ENCODE measurements at places on chromosomes 4 and X.

GRCh38 chr4:152896811-152897210 lies 39.3 kb upstream of the FHDC1 start:
- no peak overlapping the region for H3K27ac ChIP-seq
- H3K27me3 ChIP-seq: no peaks in the 10 kb centered on the region
- no peak overlapping the region for H3K4me3 ChIP-seq

DNA sequence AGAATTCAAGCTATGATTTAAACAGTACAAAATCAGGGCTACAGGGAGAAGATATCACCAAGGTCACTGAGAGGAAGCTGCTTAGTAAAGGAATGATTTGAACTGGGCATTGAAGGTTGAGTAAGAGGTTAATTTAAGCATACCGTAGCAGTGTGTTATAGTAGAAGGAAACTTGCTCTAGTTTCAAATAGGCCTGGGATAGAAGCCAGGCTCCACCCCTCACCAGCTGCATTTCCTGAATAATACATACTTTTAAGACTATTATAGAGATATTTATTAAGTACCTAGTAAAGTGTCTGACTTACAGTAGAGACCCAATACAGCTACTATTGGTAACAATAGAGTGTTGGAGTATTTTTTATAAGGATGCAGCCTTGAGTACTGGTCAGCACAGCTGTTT lies 118.0 kb upstream of the GLRA2 start:
- H3K27ac ChIP-seq: no peak overlapping the region
- H3K27me3 ChIP-seq: no peaks in the 10 kb centered on the region
- no peaks in the 10 kb centered on the region for H3K4me1 ChIP-seq
- peak; percentile 1 for DNase-seq
- no peak overlapping the region for H3K4me3 ChIP-seq

GRCh38 chrX:10549280-10549679 lies 71.1 kb downstream of the MID1 start:
- no peak overlapping the region for H3K4me3 ChIP-seq
- H3K27ac ChIP-seq: no peak overlapping the region
- no peaks in the 10 kb centered on the region for H3K4me1 ChIP-seq

GRCh38 chr4:28435314-28435713 lies 1574.7 kb downstream of the STIM2 start:
- H3K36me3 ChIP-seq: no peaks in the 10 kb centered on the region
- DNase-seq: no peak
- H3K27me3 ChIP-seq: no peaks in the 10 kb centered on the region
- no peaks in the 10 kb centered on the region for H3K4me1 ChIP-seq
- H3K4me3 ChIP-seq: no peak overlapping the region
- no peak overlapping the region for H3K27ac ChIP-seq

- H3K36me3 ChIP-seq: no peaks in the 10 kb centered on the region
- no peak for DNase-seq
- H3K27me3 ChIP-seq: no peaks in the 10 kb centered on the region
- H3K4me3 ChIP-seq: no peak overlapping the region
- H3K4me1 ChIP-seq: no peaks in the 10 kb centered on the region
Observed at GRCh38 chrX:15170927-15171326, 99.0 kb downstream of the ASB9 start.

DNA sequence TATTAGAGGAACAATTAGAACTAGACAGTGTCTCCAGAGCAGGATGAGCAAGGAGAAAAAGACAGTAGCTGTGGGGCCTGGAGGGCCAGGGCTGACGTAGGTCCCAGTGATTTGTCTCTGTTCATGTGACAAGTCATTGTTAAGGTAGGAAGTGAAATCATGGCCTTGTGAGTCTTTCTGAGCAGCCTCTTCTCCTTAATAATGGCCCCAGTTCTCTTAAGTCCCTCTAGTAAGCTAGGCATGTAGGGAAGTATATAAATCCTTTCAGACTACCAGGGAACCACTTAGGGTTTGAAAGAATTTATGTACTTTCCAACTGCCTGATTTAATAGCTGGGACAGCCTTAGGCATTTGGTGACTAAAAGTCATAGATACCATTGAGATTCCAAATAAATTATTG lies 133.0 kb downstream of the KLHL8 start:
- H3K4me1 ChIP-seq: peaks cover 4% of the 10 kb centered on the region
- no peaks in the 10 kb centered on the region for H3K36me3 ChIP-seq
- DNase-seq: no peak
- no peak overlapping the region for H3K4me3 ChIP-seq

DNA sequence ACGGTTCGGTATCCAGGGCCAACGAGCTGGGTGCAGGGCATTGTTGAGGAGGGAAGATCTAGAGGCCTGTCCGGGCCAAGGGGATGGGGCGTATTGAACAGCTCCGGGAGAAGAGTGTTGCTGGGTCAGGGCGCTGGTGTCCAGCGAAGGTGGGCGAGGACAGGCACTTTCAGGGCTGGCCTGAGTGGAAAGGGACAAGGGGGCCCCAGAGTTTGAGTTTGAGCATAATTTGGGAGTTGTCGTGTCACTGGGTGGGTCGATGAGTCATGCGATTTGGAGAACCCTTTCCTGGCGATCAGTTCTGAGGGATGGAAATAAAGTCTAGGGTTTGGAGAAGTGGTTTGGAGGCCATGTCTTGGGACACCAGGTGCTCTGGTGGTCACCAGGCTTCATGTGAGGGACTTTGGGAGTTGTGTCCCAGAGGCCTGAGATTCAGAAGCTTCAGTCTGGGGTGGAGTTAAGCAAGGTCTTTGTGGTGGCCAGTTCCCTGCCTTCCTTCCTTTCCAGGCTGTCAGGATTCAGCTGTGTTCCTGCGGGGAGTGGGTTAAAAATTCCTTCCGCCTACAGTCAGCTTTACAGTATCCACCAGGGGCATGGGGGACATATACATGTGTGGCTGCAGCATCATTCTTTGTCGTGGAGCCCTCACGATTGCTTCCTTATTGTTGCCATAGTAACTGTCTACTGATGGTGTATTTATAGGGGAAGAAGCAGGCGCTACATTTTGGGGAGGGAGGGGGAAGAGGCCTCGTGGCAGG lies 504 bp downstream of the PRRG3 start:
- H3K27me3 ChIP-seq: no peaks in the 10 kb centered on the region
- H3K4me3 ChIP-seq: no peak overlapping the region
- no peak for DNase-seq
- H3K4me1 ChIP-seq: no peaks in the 10 kb centered on the region
- H3K27ac ChIP-seq: no peak overlapping the region

DNA sequence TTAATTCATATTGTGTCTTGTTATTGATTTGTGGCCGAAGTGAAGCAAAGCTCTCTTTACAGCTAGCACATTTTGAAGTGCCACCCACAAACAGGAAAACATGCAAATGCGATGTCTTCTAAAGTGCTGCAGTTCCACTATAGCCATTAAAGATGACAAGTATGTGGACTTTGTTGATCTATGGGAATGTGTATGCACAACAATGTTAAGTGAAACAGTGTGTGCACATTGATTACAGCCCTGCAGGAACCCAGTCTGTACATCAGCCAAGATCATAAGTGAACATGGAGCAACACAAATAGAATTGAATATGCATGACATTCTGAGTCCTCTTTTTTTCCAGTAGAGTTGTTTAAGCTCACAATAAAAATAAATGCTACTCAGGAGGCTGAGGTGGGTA lies 43.0 kb downstream of the TFDP3 start:
- H3K27me3 ChIP-seq: no peaks in the 10 kb centered on the region
- H3K27ac ChIP-seq: no peak overlapping the region
- H3K4me3 ChIP-seq: no peak overlapping the region

DNA sequence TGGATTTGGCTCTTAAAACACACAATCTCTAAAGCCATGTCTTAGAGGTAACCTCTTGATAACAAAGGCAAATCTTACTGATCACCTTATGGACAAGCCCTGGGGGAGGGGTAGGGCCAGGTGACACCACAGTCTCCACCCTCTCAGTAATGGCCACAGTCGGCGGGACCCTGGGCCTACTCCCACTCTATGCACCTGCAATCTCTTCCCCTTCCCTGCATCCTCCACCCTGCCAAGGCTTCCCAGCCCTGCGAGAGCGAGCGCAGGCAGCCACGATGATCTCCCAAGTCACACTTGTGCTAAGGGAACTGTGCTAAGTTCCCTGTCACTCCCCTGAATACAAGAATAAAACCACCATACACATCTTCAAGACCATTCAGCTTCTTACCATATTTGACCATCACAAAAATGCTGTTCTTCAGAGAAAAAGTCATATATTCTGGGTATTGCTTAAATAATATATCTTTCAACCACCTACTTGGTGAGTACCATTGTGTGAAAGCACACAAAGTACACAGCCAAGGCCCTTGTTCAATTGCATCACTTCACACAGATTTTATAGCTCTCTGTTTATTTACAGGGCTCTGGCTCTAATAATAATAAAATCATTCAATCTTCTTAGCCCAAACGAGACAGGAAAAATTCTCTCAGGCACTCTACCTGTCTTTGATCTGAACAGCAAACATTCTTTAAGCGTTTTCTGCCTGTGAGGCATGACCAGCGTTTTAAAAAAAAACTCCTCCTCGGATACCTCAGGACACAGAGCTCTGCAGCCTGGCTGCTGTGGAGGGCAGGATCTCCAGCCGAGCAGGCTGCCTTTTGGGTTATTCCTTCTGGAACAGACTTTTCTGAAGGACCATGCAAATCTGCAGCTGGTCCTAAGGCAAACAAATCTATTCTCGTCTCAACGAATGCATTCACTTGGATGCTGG lies 115.7 kb upstream of the MAP3K15 start:
- H3K27me3 ChIP-seq: no peaks in the 10 kb centered on the region
- no peak for DNase-seq
- no peak overlapping the region for H3K4me3 ChIP-seq
- no peaks in the 10 kb centered on the region for H3K36me3 ChIP-seq
- H3K4me1 ChIP-seq: no peaks in the 10 kb centered on the region
- no peak overlapping the region for H3K27ac ChIP-seq

- DNase-seq: peak; percentile 1
- H3K27me3 ChIP-seq: no peaks in the 10 kb centered on the region
- H3K4me1 ChIP-seq: no peaks in the 10 kb centered on the region
- H3K27ac ChIP-seq: no peak overlapping the region
Observed at GRCh38 chrX:107971636-107972035, 10.5 kb downstream of the TEX13B start.

- H3K4me1 ChIP-seq: peaks cover 23% of the 10 kb centered on the region
- DNase-seq: peak; percentile 84
- H3K27ac ChIP-seq: peak overlapping the region; percentile 53
- no peaks in the 10 kb centered on the region for H3K27me3 ChIP-seq
- H3K4me3 ChIP-seq: no peak overlapping the region
Observed at GRCh38 chr4:7781366-7781765, 158.3 kb downstream of the AFAP1 start.

DNA sequence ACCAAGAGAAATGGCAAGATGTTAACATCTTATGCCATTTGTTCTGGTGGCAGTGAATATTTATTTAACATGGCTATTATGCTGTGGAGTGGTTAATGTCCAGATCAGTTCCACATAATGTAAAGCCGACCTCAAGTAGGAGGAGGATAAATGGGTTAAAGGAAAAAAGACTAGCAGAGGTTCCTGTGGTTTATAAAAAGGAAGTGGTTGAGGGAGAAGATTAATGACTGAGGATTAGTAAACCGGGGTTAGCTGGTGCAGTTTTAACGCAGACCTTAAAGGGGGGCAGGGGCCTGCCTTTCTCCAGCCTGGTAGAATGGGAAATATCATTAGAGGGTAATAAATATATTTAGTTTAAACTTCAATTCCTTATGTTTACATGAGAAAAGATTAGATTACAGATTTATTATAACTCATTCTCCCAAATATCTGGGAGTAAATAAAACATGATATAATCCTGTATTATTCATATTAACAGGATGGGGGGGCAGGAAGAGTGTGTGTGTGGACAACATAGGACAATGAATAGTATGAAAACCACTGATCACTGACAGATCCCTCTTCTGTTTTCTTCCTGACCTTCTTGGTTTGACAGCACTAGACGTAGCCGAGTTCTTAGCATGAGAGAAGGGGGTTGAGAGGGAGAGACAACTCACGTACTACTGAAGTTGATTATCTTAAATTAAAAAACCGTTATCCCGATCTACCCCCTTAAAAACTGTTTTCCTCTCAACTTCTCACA lies 124.1 kb upstream of the LIMCH1 start:
- DNase-seq: peak; percentile 72
- H3K27ac ChIP-seq: no peak overlapping the region
- H3K4me1 ChIP-seq: no peaks in the 10 kb centered on the region
- no peaks in the 10 kb centered on the region for H3K27me3 ChIP-seq
- no peak overlapping the region for H3K4me3 ChIP-seq

DNA sequence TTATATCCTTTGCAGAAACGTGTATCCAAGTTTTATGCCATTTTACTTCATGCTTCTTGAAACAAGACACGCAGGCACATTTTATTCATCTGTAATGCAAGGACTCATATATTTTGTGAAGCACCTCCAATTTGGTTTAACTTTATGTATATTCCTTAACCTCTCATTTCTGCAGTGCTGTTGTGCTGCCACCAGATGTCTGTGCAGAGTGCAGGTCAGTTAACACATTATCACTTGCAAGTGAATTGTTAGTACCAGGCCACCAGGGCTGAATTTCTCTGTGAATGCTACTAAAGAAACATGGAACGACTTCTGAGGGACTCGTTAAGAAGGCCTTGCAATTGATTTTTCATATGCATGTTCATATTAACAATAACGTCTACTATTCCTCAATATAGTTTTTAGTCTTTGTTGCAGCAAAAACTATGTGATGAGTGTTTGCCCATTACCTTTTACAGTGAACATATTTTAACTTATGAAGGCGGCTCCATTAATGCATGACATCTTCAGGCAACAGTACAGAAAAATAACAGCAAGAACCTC lies 770.3 kb downstream of the NLGN4X start:
- no peaks in the 10 kb centered on the region for H3K27me3 ChIP-seq
- no peak overlapping the region for H3K27ac ChIP-seq
- no peak overlapping the region for H3K4me3 ChIP-seq
- H3K36me3 ChIP-seq: no peaks in the 10 kb centered on the region
- no peak for DNase-seq

DNA sequence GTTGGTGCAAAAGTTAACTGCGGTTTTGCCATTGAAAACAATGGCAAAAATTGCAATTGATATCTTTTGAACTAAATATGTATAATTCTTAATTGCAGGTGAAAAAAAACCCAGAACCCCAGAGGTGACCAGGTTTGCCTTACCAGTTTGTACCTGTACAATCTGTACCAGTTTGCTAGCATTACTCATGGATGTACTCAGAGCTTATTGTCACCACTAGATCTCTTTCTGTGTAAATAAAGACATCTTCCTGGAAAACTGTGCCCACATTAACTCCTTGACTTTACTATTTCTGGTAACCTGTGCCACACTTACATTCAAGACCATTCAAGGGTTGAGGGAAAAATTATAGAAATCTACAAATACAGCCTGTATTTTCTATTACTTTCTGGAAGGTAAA lies 139.7 kb downstream of the ELOVL6 start:
- H3K36me3 ChIP-seq: no peaks in the 10 kb centered on the region
- H3K27me3 ChIP-seq: no peaks in the 10 kb centered on the region
- H3K4me3 ChIP-seq: no peak overlapping the region
- no peak for DNase-seq

GRCh38 chr4:54986095-54986846 lies 139.1 kb downstream of the KDR start:
- no peak overlapping the region for H3K4me3 ChIP-seq
- H3K27me3 ChIP-seq: no peaks in the 10 kb centered on the region
- DNase-seq: no peak
- no peaks in the 10 kb centered on the region for H3K36me3 ChIP-seq
- H3K27ac ChIP-seq: no peak overlapping the region
- H3K4me1 ChIP-seq: no peaks in the 10 kb centered on the region
